ENCODE measurements at places on chromosomes 4 and X.

- no peak for DNase-seq
Observed at GRCh38 chrX:17160975-17161374, 214.0 kb upstream of the NHS start.

DNA sequence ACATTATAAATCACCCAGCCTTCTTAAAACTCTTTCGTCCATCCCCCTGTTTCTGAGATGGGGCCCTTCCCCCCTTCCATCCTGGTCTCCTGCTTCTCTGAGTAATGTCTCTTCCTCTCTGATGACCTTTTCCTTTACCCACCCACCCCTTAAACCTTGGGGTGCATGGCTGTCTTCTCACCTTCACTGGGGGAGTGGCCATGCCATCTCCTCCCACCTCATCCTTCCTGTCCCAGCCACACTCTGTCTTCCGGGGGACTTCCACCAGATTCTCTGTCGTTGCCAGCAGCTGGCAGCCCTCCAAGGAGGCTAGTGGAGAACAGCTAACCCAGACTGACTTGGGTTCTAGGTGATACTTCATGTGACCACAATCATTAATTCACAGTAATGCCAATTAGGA is 83.2 kb upstream of the SCML1 start:
- peak; percentile 37 for DNase-seq

DNA sequence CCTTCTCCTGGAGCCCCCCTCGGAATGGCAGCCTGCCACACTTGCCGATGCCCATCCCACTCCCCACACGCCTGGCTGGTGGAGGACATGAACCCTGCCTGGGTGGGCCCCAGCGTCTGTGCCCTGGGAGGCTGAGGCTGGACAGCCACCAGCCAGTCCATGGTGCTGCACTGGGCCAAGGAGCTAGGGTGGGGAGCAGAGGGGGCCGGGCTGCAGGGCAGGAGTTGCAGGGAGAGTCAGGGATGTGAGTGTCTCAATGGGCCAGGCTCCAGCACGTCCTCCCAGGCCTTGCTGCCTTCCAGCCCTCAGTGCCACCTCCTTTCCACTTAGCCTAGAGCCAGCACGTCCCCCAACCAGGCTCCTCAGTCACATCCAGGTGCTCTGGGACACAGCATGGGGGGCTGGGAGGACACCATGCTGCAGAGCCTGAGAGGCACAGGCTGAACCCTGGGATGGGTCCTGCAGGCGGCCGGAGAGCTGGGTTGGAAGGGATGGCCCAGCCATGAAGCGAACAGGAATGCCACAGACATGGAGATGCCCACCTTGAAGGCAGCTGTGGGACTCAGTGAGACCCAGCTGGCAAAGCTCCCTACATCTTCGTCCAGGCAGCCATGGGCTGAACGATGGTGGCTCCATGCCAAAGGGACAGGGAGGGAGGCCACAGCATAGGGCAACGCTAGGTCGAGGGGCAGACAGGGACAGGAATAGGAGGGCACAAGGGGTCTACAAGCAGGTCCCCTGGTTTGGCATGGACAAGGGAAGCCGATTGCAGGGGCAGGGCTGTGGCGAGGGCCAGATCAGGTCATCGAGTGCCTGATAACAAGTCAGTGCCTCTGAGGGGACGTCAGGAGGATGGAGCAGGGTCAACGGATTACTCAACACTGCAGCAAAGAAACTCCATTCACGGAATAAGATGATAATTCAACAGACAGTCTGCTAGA is 30.1 kb upstream of the MXD4 start:
- no peak for DNase-seq

GRCh38 chr4:6150046-6150735 is 50.2 kb downstream of the JAKMIP1 start:
- DNase-seq, result no peak

DNA sequence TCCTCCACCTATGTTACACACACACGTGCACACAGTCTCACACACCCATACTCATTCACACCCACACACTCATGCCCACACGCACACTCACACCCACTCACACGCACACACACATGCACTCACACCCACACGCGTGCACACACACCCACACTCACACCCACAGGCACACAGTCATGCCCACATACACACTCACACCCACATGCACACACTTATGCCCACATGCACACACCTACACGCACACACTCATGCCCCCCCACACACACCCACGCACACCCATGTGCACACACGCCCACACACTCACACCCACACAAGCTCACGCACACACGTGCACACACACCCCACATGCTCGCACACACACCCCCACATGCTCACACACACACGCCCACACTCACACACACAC is 140.0 kb downstream of the F11 start:
- no peak for DNase-seq

GRCh38 chr4:39502019-39502663 is 25.1 kb downstream of the UGDH start:
- no peak for DNase-seq

GRCh38 chr4:143308377-143308776 is 28.3 kb upstream of the GAB1 start:
- no peak for DNase-seq

DNA sequence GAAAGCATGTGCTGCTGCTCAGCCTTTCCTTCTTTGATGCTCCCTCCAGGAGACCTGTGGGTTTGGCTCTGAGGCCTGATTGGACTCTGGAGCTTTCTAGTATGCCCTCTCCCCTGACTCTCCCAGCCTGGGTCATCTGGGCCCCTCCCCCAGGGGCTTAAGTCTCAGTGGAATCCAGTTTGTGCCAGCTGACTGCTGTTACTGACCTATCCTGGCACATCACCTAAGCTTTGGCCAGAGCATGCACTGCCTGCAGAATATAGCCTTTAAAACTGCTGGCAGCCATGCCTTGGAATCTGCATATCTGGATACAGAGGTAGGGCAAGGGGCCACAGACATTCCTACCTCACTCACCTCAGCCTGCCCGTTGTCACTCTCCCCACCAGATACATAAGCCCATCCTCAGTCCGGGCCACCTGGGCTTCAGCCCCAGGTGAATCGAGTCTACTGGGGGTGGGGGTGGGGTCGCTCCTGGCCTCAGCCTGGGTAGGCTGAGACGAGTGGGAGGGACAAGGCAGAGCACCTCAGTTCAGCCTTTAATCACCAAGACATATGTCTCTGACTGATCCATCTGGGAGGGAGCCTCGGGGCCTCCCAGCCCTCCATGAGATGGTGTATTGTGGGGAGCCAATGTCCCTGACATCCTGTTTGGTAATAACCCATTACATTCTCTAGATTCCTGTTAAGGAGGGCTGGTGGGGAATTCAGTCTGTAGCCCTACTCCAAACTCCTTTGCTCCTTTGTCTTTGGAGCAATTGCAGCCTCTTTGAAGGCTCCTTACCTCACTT is 61.2 kb downstream of the STARD8 start:
- no peak for DNase-seq

GRCh38 chr4:41475402-41475801 is 62.6 kb upstream of the LIMCH1 start:
- DNase-seq, result no peak

- peak; percentile 75 for DNase-seq
Observed at GRCh38 chr4:76067652-76068286, 6.7 kb upstream of the ART3 start.

DNA sequence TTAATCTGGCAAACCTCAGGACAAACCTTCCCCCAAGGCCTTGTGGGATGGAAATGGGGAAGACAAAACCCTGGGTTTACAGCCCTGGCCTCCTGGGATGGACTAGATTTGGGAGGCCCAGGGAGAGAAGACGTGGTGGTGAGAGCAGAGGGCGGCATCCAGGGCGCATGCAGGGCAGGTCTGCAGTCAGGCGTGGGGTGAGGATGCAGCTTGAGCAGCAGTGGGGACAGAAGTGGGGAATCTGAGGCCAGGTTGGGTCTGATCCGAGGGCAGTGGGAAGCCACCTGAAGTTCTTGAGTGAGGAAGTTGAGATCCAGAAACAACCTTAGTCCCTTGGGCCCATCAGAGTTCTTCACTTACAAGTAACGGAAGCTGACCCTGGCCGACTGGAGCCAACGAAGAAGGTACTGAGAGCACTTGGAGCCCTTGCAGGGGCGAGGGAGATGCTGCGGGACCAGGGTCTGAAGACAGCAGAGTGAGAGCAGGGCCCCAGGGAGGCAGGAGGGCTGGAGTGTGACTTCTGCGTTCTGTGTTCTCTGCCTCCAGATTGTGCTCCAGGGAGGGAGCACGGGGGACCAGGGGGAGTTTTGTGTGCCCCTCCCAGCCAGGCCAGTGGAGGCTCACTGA is 42.0 kb upstream of the GPR78 start:
- DNase-seq, result no peak

GRCh38 chr4:8615366-8615765 is 22.8 kb downstream of the CPZ start:
- no peak for DNase-seq

DNA sequence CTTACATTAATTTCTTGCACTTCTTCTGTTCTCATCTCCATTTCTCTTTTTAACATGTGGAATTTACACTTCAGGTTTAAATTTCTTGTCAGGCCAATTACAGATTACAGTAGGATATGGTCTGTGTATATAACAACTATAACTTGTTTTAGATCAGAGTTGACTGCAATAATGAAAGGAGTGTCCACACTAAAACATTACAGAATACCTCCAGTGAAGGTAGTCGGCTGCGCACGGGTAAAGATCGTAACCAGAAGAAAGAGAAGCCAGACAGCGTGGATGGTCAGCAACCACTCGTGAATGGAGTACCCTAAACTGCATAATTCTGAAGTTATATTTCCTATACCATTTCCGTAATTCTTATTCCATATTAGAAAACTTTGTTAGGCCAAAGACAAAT is 32.6 kb upstream of the FMR1NB start:
- no peak for DNase-seq

GRCh38 chrX:97399400-97399799 is 515.7 kb downstream of the RPA4 start:
- peak; percentile 0 for DNase-seq

DNA sequence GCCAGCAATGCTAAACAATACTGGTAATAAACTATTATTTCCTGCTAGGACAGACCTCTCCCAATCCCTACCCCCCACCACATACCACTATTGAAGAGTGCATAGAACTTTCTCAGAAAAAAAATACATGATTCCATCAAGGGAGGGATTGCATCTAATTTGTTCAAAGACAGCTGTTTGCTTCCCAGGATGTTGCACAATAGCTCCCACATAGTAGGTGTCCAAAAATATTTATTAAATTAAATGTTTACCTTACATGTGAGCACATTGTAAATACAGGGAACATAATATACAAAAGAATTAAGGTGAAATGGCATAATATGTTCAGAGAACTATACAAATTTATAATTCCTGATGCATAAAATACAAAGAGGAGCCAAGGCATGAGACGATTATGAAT is 1111.8 kb upstream of the LCORL start:
- no peak for DNase-seq

GRCh38 chrX:154037754-154038153 is 18.1 kb upstream of the IRAK1 start:
- no peak for DNase-seq

- DNase-seq, result no peak
Observed at GRCh38 chr4:83262682-83263081, 21.9 kb downstream of the COQ2 start.

GRCh38 chr4:182454440-182455013 is 211.3 kb downstream of the TENM3 start:
- DNase-seq, result no peak

GRCh38 chrX:108704839-108705238 is 31.5 kb downstream of the IRS4 start:
- no peak for DNase-seq

- no peak for DNase-seq
Observed at GRCh38 chr4:162241857-162242256, 78.1 kb upstream of the FSTL5 start.

DNA sequence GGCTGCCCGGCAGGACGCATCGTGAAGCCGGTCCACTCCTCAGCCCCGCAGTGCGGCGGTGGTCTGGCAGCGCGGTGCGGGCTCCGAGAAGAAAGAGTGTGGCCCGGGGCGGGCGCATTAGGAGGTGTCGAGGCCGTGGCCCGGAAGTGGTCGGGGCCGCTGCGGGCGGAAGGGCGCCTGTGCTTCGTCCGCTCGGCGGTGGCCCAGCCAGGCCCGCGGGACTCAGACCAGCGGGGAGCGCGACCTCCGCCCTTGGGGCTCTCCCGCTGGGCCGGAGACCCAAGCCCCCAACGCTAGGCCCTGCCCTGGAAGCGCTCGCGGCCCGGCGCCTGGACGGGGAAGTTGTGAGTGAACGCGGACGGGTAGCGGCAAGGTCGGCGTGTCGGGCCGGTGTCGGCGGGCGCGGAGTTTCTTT is 60.0 kb downstream of the HS3ST1 start:
- no peak for DNase-seq

- no peak for DNase-seq
Observed at GRCh38 chrX:104618106-104618895, 52.3 kb downstream of the IL1RAPL2 start.

- no peak for DNase-seq
Observed at GRCh38 chrX:119453202-119453601, 15.0 kb upstream of the SLC25A5 start.

DNA sequence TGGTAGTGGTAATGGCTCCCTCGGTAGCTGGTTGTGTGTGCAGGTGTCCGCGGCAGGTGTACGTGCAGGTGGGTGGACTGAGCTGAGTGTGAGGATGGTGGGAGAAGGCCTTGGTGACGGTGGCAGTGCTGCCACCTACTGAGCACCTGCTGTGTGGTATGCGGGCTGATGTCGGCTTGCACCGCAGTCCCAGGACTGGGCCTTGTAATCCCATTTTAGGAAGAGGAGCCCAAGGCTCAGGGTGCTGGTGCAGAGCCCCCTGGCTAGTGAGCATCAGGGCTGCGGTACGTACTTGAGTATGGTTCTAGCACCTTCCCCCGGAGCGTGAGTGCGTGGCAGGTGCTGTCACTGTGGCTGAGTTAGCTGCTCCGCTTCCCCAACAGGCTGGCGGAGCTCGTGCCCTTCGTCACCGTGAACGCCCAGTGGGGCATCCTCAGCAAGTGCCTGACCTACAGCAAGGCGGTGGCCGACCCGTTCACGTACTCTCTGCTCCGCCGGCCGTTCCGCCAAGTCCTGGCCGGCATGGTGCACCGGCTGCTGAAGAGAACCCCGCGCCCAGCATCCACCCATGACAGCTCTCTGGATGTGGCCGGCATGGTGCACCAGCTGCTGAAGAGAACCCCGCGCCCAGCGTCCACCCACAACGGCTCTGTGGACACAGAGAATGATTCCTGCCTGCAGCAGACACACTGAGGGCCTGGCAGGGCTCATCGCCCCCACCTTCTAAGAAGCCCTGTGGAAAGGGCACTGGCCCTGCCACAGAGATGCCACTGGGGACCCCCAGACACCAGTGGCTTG is 5.7 kb upstream of the CPZ start:
- DNase-seq, result no peak

DNA sequence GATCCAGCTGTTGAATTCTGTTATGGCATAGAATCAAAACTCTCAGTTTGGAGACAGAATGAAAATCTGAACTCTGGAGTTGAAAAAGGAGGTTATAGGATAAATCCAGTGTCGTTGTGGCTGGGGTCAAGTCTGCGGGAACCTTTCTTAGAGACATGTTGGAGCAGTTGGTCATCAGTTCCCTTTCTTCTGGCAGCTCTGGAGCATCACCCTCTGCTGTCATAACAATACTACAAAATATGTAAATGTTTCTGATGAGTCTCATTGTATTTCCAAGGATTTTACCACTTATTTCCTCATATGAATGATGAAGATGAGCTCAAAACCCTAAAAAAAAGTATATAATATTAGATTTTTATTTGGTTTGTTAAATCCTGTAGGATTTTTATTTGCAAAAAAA is 7.5 kb downstream of the TLR10 start:
- DNase-seq, result no peak

- DNase-seq, result no peak
Observed at GRCh38 chrX:17474892-17475291, 99.9 kb downstream of the NHS start.

GRCh38 chr4:142983065-142983464 is 137.0 kb upstream of the INPP4B start:
- DNase-seq, result no peak

Measured in CD4-positive, alpha-beta T cell treated with Interleukin-2 at 100 ng/mL for 4 hours (primary cell).